ENCODE measurements at places on chromosomes 5 and 9.

GRCh38 chr9:4855841-4856240 lies 63.1 kb downstream of the RCL1 start:
- no peak for DNase-seq

DNA sequence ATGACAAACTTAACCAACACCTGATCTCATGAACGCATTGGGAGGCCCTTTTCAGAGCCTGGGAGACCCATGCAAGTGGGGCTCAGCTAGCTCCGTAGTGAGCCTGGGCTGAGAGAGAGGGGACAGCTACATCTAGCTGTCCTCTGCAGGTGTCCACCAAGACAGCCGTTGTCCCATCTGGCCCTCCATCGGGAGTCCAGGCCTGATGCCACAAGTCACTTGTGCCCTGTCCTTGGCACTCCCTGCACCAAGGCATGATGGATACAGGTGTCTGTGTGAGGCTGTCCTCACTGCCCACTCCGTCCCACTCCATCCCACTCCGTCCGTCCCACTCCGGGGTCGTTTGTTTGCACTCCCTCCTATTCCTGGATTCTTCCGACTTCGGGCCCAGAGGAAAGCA lies 2.5 kb upstream of the EDF1 start:
- no peak for DNase-seq

- DNase-seq, result no peak
These were observed 207.1 kb upstream of the VLDLR start for GRCh38 chr9:2414465-2414864.

- no peak for DNase-seq
These were observed 205.0 kb downstream of the TENT4A start for GRCh38 chr5:6918255-6918654.

DNA sequence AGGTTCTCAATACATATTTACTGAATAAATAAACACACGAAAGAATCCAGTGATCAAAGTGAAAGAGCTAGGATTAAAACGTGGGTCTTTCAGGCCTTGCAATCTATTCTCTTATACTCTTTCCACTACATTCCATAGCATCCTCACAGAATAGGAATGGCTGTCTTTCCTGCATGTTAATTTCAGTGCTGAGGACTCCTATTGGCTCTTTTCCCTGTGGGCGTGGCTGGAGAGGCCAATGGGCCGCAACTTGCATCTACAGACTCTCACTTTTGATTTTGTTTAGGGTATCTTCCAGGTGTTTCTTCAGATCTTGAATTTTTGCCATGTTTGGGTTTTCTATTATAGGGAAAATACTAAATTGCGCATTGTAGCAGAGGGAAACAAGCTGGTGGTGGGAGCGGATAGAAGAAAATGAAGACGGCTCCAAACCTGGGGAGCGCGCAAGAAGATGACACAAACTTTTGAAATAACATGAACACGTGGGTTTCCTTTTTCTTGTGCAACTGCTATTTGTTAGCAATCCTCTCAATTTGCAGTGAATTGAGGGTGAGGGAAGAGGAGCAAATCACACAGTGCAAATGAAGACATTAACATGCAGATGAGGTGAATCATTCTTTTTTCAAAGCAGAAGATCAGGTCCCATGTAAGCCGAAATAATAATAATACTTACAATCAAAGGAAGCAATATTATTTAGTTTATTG lies 93.9 kb downstream of the GCNT1 start:
- no peak for DNase-seq

DNA sequence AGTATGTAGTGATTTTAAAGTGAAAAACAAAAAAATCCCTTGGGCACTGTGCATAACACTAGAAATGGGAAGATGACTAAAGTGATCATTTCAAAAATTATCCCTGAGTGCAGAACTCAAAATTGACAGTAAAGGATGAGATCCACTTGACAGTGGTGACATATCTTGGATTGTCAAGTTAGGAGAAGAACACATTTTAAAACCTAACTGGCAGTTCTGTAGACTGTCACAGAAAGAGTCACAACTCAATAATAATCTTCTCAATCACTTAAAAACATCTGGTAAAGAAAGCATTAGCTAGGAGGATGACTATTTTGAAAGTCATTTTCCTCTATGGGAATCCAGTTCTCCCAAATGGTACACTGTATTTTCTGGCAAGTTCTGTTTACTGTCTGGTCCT lies 127.1 kb downstream of the PIP5K1B start:
- DNase-seq, result no peak

- no peak for DNase-seq
These were observed 40.0 kb downstream of the TMEM252 start for GRCh38 chr9:68500457-68501381.

DNA sequence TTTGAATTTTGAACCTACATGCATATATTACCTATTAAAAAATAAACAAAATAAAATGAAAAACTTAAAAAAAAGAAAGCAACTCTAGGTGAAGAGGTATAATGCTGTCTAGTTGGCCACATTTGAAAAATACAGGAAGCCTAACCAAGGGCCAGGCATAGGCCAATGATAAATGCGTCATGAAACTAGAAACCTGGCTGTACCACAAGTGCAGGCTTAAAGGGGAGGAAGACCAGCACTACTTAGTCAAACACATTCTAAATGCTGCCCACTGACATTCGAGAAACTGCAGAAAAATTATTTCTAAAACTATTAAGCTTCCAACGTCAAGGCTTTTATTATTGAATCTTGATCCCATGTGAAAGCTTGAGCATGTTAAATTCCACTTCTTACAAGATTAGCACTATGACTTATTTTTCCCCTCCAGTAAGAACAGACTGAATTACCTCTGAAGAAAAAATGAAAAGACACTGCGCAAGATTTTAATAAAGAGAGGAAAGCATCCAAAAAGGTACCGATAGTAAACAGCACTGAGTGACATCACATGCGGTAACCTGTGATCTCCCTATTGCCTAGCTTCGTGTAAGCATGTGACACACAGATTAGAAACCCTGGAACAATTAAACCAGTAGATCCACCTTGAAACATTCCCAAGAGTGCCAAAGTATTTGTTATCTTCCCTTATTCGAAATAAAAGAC lies 16.2 kb downstream of the CDC14B start:
- no peak for DNase-seq

GRCh38 chr5:66860199-66860975 lies 264.2 kb downstream of the MAST4 start:
- no peak for DNase-seq

DNA sequence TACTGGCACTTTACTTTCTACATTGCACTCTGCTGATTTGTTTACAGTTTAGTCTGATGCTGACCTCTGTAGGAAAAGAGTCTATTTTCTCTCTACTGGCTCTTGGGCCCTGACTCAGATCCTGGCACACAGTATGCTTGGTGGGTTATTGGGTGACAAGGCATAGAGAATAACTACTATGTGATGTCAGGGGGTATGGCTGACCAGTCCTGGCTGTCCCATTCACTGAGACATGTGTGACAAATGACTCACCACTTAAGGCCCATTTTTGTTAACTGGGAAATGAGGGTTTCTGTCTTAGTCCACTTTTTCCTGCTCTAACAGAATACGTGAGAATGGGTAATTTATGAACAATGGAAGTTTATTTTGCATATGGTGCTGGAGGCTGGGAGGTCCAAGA lies 66.4 kb downstream of the DAPK1 start:
- no peak for DNase-seq

DNA sequence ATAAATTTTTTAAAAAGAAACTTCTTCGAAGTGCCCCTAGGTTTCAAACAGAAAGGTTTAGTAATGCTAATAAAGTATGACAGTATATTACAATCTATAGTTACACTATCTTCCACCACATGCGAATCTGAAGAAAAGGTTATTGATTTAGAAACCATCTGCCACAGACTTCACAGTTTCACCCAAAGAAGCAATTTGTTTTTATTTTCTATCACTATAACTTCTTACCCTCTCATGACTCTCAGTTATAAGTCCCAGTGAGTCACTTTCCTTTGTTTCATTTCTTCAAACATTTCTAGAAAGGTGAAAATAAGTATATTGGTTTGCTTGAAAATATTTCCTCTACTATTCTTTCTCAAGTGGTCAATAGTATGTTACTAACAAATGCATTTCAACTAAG lies 93.6 kb downstream of the MCTP1 start:
- no peak for DNase-seq

- DNase-seq, result no peak
These were observed 2.7 kb upstream of the APBA1 start for GRCh38 chr9:69674716-69675438.

DNA sequence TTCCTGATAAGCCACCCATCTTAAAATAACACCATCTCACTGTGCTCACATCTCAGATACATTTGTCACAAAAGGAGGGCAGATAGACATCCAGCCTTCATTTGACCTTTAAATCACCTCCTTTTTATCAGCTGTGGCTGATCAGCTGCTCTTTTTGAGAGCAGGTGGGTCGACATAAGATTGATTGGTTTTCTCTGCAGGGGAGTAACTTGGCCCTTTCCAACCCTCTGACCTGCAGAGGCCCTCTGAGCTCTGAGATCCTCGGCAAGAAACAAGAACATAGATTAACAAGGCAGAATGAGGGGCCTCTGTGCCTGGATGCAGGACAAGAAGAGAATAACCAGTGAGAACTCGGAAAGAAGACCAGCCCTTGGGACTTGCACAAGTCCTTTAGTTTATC lies 33.5 kb upstream of the GLRA1 start:
- DNase-seq, result no peak

DNA sequence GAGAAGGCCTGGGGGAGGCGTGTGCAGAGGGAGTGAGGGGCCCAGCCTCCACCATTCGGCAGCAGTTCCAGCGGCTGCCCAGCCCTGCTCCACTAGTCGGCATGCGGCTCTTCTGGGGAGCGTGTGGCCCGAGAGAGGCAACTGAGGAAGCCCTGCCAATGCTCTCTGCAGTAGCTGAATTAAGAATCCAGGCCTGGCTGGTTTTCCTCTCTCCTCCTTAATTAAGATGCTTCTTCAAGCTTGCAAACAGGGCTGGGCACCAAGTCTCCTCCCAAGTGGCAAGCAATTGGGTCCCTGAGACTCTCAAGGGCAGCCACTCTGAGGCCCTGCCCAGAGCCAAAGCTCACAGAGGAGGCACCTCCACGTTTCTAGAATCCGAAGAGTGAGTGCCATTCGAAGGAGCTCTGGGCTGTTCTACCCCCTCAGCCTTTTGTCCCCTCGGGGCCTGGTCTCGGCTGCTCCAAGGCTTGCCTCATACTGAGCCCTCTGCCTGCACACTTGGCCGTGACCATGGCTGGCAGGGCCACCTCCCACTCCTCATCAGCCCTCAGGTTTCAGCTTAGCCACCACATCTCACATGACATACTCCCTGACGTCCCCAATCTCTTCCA lies 75.4 kb upstream of the LRRTM2 start:
- no peak for DNase-seq

DNA sequence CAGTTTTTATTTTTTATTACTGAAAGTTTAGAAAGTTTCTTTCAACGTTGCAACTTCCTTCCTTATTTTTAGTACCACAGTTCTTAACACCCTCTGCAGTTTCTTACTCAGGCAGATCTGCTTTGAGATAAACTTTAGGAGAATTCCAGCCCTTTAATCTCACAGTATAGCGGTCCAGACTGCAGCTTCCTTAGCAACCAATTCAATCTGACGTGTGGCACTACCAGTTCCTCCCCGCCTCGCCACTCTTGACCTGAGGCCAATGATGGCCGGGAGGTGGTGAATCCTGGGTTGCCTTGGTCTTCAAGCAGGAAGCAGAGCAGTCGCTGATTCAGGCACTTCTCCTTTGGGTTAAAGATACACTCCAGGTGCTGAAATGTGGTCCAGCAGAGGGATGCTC lies 334.3 kb upstream of the TRPC7 start:
- no peak for DNase-seq

DNA sequence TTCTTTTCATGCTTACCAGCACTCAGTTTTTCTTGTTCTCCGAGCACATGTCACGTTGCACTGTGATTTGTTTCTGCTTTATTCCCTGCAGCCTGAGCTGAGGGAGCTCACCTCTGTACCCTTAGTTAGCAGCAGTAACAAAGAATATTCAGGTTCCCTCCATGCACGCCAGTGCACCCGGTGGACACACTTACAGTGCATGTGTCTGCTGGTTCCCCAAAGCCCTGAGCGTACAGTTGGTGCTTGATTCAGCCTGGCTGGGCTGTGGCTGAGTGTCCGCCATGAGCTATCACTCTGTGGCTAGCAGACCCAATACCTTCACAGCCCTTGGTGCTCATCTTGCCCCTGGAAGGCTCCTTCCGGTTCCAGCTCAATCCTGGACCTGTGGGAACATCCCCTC lies 93.5 kb downstream of the MVB12B start:
- no peak for DNase-seq

DNA sequence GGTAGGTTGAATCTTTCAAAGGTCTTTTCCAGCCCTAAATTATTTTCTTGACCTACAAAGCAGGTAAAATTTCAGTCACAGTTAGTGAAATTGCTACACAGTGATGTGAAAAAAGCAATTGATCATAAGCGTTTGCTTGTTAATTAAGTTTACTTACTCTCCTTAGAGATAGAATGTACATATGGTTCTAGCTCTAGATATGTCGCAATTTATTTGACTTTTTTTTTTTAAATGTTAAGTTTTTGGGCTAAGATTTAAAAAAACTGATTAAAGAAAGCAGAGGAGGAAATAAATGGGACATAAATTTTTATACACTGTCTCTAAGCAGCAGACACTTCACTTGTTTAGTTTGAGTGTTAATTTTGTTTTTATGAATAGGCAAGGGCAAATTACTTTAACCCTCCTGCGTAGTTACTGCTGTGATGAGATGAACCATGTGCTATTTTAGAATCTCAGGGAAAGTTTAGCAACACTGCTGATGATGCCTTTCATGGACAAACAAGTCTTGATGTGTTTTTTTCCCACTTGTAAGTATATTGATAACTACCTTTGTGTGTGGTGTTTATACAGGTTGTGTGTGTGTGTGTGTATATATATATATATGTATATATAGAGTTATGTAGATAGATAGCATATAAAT lies 38.3 kb upstream of the FAM120AOS start:
- DNase-seq, result no peak

- DNase-seq, result no peak
These were observed 18.0 kb upstream of the ENHO start for GRCh38 chr9:34540827-34541226.

DNA sequence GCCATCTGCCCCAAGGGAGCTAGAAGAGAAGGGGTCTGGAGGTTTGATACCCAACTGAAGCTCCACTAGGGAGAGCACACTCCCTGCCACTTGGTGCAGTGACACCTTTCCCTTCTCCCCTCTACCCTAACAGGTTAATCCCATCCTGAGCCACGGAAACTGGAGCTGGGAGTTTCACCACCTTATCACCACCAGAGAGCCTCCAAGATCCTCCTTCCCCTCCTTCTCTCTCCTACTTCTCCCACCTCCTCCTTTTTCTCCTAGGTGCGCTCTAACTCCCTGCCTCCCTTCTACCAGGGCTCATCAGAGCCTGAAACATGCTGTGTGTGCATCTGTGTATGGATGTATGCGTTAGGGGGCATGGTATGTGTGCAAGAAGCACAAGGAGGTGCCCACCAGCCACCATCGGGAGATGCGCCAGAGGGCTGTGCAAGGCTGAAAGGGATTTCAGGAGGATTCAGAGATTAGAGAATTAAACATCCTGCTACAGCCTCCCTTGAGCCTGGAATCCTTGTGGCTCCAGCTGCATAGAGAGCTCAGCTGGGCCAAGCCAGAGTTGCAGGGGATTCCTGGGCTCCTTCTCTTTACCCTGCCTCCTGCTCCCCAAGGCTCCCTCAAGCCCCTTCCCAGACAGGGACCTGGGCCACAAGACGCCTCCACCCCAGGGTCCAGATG lies 89.8 kb downstream of the PCDH1 start:
- DNase-seq, result no peak

All from activated T-cell treated with anti-CD3 and anti-CD28 coated beads for 1 hour (primary cell).